CD4-positive, alpha-beta T cell treated with Interleukin-4 for 1 hour (primary cell): ENCODE measurements at places on chromosomes 6 and 20.

GRCh38 chr6:105680131-105680530 is 277.2 kb upstream of the PREP start:
- no peak for DNase-seq

DNA sequence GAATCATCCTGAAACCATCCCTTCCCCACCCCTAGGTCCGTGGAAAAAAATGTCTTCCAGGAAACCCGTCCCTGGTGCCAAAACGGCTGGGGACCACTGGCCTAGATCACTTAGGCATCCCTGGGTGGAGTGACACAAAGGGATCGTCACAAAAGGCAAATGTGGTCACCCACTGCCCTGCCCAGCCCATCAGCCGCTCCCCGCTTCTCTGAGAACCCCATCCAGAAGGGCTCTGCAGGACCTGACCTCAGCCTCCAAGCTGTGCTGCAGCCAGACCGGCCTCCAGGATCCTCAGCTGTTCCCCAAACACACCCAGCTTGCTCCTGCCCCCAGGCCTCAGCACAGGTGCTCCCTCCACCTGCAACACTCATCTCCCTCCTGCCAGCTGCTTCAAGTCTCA is 61.6 kb downstream of the PREX1 start:
- DNase-seq: no peak

GRCh38 chr6:126107475-126108166 is 121.3 kb downstream of the TRMT11 start:
- DNase-seq: no peak

- peak; percentile 22 for DNase-seq
Observed at GRCh38 chr6:122033564-122034181, 365.8 kb upstream of the HSF2 start.

DNA sequence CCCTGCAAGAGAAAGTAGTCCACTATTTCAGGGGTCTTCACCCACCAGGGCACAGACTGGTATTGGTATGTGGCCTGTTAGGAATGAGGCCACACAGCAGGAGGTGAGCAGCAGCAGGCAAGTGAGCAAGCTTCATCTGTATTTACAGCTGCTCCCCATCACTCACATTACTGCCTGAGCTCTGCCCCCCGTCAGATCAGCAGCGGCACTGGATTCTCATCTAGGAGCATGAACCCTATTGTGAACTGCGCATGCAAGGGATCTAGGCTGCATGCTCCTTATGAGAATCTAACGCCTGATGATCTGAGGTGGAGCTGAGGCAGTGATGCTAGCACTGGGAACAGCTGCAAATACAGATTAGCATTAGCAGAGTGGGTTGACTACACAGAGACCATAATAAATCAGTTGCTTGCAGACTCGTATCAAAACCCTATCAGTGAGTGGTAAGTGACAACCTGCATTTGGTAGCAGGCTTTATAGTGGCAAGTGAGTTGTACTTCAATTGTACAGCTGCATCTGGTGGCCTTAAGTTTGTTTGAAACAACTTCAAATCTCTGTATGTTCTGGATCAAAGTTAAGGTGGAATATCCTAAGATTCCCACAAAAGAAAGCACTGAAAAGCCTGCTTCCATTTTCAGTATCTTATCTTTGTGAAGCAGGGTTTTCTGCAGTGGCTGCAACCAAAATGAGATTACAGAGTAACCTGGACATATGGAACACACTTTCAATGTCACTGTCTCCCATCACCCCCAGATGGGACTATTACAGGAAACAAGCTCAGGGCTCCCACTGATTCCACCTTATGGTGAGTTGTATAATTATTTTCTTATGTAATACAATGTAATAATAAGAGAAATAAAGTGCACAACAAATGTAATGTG is 12.8 kb downstream of the C6orf141 start:
- no peak for DNase-seq

GRCh38 chr6:12327391-12327790 is 37.2 kb downstream of the EDN1 start:
- DNase-seq: no peak

DNA sequence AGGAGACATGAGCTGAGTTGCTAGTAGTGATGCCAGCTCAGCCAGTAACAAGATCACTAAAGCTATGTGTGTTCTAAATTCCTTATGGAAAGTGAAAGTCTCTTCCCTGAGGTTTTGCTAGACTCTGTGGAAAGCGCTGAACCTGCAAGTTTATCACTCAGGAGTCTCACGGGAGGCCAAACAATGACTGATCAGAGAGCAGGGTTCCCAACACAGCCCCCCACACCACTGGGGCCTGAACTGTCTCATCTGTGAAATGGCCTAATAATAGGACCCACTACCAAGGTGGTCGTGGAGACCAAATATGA is 19.9 kb downstream of the ACSS1 start:
- no peak for DNase-seq

DNA sequence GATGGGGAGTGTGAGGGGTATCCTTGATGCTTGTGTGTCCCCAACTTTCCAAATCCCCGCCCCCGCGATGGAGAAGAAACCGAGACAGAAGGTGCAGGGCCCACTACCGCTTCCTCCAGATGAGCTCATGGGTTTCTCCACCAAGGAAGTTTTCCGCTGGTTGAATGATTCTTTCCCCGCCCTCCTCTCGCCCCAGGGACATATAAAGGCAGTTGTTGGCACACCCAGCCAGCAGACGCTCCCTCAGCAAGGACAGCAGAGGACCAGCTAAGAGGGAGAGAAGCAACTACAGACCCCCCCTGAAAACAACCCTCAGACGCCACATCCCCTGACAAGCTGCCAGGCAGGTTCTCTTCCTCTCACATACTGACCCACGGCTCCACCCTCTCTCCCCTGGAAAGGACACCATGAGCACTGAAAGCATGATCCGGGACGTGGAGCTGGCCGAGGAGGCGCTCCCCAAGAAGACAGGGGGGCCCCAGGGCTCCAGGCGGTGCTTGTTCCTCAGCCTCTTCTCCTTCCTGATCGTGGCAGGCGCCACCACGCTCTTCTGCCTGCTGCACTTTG is at the start of gene TNF:
TSS of gene TNF (plus strand) at position 231 of the 567 bp plus-strand sequence. CDS start at position 408, 177 bp downstream.
- peak; percentile 90 for DNase-seq

- no peak for DNase-seq
Observed at GRCh38 chr20:23672158-23672557, 16.7 kb downstream of the CST4 start.

GRCh38 chr20:43387737-43388136 is 70.0 kb upstream of the SRSF6 start:
- DNase-seq: no peak

DNA sequence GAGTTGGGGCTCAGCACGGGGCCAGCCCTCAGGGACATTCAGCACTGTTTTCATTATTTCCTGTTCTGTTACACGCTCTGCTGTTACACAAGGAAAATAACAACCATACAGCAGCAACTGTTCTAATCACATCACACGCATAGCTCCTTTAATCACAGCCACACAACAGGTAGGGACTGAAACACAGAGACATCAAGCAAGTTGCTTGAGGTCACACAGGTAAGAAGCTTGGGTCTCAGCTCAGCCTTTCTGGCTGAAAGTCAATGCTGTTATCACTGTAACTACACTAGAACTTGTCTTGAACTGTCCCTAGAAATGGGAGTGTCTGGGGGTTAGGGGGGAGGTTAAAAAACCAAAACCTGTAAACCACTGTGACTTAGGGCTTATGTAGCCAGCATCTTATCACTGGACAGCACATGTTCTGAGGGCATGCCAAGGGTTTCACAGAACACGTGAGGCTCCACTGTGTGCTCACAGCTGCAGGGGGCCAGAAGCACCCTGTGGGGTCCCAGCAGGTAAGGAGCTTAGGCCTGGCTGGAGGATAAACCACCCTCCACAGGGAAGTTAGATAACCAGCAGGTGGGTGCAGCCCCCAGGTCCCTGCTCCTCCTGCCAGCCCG is 146.0 kb downstream of the EYA2 start:
- no peak for DNase-seq

GRCh38 chr6:17621003-17621402 is 20.9 kb downstream of the FAM8A1 start:
- DNase-seq: no peak

DNA sequence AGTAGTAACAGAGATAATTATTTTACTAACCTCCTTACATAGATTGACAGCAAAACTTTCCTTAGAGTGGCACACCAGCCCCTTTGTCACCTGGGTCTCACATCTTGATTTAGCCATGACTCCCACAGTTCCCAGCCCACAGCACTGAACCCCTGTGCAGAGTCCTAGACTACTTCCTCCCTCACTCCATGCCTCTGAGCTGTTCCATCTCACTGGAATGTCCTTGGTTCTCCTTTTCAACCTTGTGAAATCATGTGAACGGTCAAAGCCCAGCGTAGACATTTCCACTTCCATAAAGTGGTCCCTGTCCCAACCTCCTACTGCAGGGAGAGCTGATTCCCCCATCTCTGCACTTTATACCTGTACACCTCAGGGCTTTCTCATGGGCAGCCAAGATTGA is 19.7 kb downstream of the CGA start:
- DNase-seq: no peak

DNA sequence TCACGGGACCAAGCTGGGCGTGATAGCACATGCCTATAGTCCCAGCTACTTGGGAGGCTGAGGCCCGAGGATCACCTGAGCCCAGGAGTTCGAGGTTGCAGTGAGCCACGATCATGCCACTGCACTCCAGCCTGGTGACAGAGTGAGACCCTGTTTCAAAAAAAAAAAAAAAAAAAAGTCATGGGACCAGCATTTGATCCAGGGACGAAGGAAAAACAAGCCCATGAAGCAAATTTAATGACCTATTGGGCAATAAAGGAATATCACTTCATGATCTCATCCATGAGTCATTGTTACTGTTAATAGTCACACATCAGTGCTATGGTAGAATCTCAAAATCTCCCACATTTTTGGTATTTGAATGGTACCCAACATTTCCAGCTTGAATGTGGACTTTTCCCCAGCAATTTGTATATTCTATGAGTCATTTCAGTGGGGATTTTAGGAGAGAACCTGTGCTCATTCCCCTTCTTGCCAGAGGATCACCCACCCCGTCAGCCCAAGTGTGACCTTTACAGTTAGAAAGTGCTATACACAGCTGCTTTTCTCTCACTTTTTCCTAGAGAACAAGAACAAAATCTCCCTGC is 8.5 kb upstream of the SOD2 start:
- DNase-seq: no peak

DNA sequence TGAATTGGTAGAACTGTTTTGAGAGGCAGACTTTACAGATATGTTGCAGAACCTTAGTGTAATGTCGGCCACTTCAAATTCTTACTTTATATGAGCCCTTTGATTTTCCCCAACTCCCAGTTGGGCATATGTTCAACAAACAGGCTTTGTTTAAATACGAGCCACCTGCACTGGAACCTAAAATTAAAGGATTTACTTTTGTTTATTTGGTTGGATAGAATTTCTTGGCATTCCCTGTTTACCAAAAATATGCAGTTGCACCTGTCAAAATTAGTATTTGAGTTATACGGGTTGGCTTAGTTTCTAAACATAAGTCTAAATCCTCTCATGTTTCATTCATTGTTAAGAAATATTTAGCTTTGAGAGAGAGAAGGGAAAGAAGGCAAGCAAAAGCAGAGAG is 2.4 kb upstream of the GLYATL3 start:
- no peak for DNase-seq

GRCh38 chr20:6282642-6283041 is 159.8 kb upstream of the FERMT1 start:
- DNase-seq: no peak

DNA sequence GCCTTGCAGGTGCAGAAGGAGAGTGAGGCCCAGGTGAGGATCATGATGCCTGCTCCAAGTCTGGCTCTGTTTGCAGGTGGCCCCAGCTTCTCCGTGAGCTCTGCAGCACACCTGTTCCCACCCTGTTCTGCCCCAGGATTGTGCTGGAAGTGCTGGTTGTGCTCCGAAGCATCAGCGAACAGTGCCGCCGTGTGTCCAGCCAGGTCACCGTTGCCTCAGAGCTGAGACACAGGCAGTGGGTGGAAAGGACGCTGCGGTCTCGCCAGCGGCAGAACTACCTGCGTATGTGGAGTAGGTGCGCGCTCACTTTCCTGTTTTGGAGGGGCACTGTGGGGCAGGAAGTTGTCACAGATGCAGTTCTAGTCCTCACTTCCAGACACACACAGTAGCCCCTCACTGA is 25.0 kb downstream of the ERMARD start:
- DNase-seq: no peak

DNA sequence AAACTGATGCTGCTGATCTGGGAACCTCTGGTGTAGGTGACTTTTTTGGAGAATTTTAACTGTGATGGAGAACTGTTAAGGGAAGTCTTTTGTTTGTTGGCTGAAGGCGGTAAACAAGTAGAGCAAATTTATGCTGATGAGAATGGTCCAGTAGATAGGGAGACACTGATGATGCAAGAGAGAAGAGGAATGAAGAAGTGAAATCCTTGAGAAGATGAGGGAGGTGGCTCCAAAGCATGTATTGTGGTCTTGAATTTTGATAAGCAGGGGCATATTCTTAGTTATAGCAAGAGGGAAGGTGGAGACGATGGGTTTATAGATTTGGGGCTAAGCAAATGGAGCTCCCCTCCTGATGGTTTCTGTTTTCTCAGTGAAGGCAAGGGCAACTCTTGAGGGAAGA is 22.0 kb downstream of the MAPK14 start:
- no peak for DNase-seq

DNA sequence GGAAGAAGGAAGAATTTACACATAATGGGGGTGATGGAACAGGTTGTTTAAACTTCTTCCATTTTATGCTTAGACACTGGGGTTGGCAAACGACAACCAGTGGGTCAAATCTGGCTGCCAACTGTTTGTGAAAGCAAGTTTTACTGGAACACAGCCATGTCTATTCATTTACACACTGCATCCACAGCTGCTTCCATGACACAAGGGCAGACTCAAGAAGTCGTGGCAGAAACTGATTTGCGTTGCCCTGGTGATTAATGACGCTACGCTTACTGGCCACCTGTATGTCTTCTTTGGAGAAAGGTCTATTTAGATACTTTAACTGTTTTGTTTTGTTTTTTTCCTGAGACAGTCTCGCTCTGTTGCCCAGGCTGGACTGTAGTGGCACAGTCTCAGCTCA is 19.0 kb downstream of the CTCFL start:
- no peak for DNase-seq

GRCh38 chr6:5401845-5402738 is 140.8 kb downstream of the FARS2 start:
- peak; percentile 4 for DNase-seq

DNA sequence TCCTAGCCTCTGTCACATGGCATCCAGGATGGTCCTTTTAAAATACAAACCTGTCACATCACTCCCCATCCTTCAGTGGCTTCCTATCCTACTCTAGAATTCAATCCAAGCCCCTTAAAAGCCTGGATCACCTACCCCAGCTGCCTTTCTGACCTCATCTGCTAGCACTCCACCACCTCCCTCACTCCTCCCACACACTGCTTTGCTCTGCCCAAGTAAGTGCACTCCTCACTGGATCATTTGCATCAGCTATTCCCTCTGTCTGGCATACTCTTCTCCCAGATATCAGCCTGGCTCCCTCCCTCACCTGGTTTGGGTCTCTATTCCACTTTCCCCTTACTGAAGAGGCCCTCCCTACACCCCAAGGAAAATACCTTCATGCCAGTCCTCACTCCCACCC is 10.5 kb downstream of the C6orf136 start:
- no peak for DNase-seq
